ENCODE measurements at places on chromosomes 11 and 22. TPM values are rescaled to one million over a fixed set of nuclear protein-coding genes. Genes with fewer than 3 reads are reported as not detected.

DNA sequence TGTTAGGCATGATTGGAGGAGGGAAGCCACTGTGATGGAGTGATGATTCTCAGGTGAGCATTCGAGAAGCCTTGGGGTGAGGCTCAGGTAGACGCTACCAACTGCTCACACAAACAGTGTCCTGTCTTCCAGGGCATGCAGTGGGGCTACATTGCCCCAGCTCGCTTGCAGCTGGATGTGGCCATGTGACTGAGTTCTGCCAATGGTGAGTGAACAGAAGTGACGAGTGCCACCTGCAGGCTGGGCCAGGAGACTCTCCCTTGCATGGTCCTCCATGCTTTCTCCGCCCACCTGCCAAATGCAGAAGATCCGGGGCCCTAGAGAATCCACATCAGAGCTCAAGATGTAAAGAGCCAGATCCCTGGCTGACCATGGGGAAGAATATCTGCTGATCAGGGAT lies 195.9 kb downstream of the BCR start:
- no peak for DNase-seq

GRCh38 chr11:80898910-80899309 lies 1458.1 kb upstream of the TENM4 start:
- DNase-seq, result no peak

DNA sequence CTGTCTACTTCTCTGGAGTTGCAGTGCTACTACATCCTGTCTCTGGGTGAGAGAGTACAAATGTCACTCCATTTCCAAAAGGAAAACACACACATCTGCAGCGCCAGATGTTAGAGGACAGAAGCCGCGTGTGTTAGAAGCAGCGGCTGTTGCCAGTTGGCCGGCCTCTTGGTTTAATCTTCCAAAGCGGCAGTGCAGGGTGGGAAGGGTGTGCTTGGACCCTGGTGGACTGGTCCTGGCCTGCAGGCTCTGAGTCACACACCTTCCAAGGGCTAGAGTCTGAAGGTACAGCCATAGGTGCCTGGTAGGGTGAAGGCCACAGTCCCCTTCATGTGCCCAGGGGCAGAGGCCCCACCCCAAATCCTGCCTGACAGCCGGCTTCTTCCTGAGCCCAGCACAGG lies 99.8 kb downstream of the CTTN start:
- no peak for DNase-seq

DNA sequence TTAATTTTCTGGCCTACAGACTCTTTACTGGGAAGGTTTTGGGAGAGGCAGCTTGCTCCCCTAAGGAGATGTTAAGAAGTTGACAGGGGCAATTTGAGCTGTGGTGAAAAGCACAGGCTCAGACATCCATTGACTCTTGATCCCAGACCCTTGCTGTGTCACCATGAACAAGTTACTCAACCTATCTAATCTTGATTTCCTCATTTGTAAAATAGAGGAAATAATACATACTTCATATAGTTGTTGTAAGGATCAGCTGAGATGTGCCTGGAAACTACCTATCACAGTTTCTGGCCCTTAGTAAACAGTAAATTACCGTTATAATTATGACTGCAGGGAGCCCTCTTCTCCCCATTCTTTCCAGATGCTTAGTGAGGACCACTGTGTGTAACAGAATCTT lies 16.6 kb upstream of the SCGB1D4 start:
- DNase-seq, result no peak

- DNase-seq, result no peak
Observed at GRCh38 chr11:6545917-6546605, 49.0 kb downstream of the DNHD1 start.

GRCh38 chr11:129855086-129855485 lies 39.4 kb downstream of the TMEM45B start:
- DNase-seq, result no peak

- DNase-seq, result no peak
Observed at GRCh38 chr11:34825670-34826383, 90.4 kb downstream of the APIP start.

- DNase-seq, result peak; percentile 65
Observed at GRCh38 chr11:61887839-61888494, 3.4 kb downstream of the FADS3 start.

DNA sequence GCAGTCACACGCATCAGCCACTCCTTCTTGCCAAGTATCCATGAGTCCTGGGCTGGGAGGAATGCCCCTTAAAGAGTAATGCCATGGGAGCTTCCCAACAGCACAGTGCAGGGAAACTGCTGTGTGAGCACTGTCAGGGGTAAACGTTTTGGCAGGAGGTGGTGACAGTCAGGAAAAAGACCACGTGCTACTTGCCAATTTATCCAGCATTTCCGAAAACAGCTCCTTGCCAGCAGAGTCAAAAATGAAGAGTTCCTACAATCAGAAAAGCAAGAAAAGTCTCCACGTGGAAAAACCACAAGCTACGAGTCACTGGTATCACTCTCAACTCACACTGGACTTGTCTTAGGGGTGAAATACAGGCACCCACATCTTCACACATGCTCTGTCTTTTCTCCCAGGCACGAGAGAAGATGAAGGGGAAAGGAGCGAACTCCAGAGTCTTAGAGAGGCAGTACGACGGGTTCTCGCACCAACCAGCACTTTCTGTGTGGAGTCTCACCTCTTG lies 9.9 kb downstream of the IFT27 start:
- DNase-seq, result no peak

SERPING1 gene
- 826 TPM for total RNA-seq

TBC1D22A gene
- total RNA-seq, result 27.3 TPM

ME3 gene
- total RNA-seq, result 30.8 TPM

CASP5 gene
- total RNA-seq, result not detected

ISX gene
- total RNA-seq, result not detected

IGLL1 gene
- total RNA-seq, result not detected

ARHGAP20 gene
- 8.8 TPM for total RNA-seq

Measured in tibial nerve (tissue), 4 donors.